ENCODE measurements at places on chromosomes 1 and 21.

- DNase-seq, result no peak
Observed at GRCh38 chr1:203592730-203593129, 33.9 kb upstream of the ATP2B4 start.

- no peak for DNase-seq
Observed at GRCh38 chr1:155003766-155004351, 1.3 kb downstream of the ZBTB7B start.

- no peak for DNase-seq
Observed at GRCh38 chr1:29364101-29364678, 127.9 kb downstream of the PTPRU start.

- DNase-seq, result no peak
Observed at GRCh38 chr1:201385299-201385891, 7.9 kb upstream of the TNNT2 start.

DNA sequence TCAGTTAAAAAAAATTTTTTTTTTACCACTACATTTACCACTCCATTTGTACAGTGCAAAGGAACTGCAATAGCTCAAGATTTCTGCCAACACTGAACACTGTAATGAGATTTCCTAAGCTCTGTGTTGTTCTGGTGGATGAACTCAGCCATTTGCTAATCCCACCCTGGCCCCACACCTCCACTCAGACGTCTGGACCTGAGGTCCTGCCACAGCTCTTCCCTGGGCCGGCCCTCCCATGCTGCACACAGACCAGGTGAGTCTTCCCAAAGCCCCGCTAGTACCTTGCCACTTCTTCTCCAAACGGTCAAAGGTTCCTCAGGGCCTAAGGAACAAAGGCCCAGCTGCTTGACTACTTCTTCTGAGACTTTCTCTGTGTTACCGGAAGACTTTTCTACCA lies 56.4 kb downstream of the SLC45A1 start:
- DNase-seq, result no peak

- DNase-seq, result no peak
Observed at GRCh38 chr1:172699111-172699510, 40.2 kb downstream of the FASLG start.

GRCh38 chr1:153962088-153963029 lies 978 bp downstream of the SLC39A1 start:
- no peak for DNase-seq

DNA sequence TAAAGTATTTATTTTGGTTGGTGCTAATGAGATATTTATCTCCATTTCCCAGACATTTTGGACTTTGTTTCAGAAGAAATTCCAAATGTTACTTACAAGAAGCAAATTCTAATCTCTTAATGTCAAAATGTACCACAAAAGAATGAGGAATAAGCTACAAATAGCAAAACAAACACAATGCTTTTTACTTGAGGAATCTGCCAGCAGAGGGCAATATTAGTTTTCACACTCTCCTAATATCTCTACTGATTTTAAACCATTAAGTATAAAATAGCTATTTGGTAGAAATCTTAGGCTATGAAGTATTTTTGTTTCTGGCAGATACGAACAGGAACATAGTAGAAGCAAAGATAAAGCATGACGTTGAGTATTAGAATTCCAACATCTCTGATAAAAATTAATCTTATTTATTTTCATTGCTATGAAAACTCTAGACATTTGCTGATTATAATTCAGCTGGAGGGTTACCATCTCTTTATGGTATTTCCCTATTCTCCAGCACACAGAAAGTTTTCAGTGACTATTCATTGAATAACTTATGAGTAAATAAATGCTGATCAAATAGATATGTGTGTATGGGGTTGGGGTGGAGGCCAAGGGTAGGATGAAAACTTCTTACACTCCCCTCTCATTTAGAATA lies 13.4 kb upstream of the HMCN1 start:
- no peak for DNase-seq

GRCh38 chr1:89757532-89757931 lies 63.3 kb upstream of the LRRC8D start:
- DNase-seq, result no peak

- no peak for DNase-seq
Observed at GRCh38 chr1:58901008-58901407, 117.2 kb upstream of the JUN start.

All from vagina (tissue), 2 donors.